ENCODE measurements at places on chromosomes 7 and 10. TPM values are rescaled to one million over a fixed set of nuclear protein-coding genes. Genes with fewer than 3 reads are reported as not detected.

PTPRE gene
- 4.4 TPM for polyA plus RNA-seq

PON3 gene
- polyA plus RNA-seq, result not detected

AQP1 gene
- polyA plus RNA-seq, result 3.2 TPM

SKIDA1 gene
- 3.7 TPM for polyA plus RNA-seq

AP3M1 gene
- 28.1 TPM for polyA plus RNA-seq

PDGFA gene
- 5.4 TPM for polyA plus RNA-seq

PDZD7 gene
- polyA plus RNA-seq, result 2.6 TPM

FXYD4 gene
- polyA plus RNA-seq, result not detected

FRMD4A gene
- polyA plus RNA-seq, result 41.4 TPM

LRIT1 gene
- polyA plus RNA-seq, result not detected

EBF3 gene
- 0.38 TPM for polyA plus RNA-seq

SSC4D gene
- polyA plus RNA-seq, result not detected

CALCR gene
- polyA plus RNA-seq, result 3.6 TPM

SCIN gene
- polyA plus RNA-seq, result not detected

ELFN1 gene
- polyA plus RNA-seq, result 11.8 TPM

ZNF800 gene
- 4.2 TPM for polyA plus RNA-seq

CRHR2 gene
- 0.42 TPM for polyA plus RNA-seq

ENO4 gene
- 3.2 TPM for polyA plus RNA-seq
